C1 segment of cervical spinal cord (tissue), 14 donors: ENCODE measurements at places on chromosomes 7 and 10.

GRCh38 chr10:72277996-72278667 is 4.4 kb downstream of the DDIT4 start:
- DNase-seq = no peak

DNA sequence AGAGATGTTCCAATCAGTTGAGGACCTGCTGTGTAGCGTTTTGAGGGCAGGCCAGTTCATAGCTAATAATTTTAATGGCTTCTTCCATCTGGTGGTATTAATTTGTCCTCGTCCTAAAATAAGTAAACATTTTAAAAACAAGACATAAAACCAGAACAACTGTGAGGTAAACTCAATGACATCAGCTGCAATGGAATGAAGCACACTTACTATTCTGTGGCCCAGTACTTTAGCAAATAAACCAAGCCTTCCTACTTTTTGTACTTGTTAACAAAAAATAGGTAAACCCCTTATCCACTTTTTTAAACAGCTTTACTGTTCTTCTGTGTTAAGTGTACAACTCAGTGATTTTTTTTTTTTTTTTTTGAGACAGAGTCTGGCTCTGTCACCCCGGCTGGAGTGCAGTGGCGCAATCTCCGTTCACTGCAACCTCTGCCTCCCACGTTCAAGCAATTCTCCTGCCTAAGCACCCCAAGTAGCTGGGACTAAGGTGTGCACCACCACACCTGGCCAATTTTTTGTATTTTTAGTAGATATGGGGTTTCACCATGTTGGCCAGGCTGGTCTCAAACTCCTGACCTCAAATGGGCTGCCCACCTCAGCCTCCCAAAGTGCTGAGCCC is 28.9 kb upstream of the FZD1 start:
- DNase-seq = no peak

DNA sequence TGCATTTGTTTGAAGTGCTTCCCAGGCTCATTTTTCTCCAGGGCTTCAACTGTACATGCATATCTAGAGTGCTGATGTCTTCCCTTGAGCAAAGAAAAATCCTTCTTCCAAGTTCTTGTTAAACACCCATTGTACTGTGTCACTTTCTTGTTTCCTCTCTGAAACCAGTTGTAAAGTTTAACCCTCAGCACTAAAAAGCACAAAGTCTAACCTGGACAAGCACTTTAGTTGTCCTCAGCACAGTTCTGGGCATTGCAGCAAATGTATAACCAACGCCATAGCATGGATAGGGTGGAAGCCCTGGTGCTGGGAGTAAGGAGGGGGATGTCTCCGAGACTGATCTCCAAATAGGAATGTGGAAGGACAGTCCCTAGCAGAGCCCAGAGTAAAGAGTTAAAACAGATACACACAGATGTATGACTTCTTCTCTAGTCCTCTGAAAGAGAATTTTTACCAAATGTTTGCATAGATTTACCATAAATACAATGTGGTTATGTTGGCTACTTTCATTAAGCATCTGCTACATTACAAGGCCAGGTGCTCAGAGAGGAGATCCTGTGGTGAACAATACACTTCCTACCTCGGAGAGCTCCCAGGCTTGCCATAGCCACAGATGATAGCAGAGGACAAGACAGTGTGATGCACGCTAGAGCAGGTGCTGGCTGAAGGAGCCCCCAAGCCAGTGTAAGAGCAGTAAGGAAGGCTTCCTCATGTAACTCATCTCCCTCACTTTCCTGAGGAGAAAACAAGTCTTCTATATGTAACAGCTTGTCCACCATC is 57.0 kb downstream of the DNAJC12 start:
- DNase-seq = no peak

DNA sequence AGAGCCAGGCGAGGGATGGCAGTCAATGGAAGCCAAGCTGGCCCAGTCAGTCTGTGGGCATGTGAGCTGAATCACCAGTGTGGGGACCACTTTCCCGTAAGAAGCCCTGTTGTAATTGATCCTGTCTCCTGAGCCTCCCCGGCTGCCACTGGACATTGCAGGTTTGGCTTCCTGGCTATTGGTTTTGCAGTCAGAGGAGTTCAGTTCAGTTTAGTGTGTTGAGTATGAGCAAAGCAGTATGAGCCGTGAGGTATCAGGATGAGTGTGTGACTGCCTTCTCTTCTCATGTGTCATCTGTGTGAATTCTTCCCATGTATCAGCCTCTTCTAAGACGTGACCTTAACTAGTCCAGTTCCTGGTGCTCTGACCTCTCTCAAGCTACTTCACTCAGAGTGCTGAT is 227.4 kb downstream of the PRKG1 start:
- no peak for DNase-seq

DNA sequence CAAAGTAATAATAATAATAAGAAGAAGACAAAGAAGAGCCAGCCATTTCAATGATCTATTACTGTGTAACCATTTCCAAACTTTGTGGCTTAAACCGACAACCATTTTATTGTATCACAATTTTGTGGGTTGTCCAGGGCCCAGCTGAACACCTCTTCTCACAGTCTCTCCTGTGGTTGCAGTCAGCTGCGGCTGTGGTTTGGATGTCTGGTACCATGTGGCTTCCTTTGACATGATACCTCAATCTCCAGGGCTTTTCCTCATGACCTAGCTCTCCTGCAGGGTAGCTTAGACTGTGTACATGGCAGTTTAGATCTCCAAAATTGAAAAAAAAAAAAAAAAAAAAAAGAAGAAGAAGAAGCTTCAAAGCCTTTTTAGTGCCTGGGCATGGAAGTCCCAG is 72.6 kb upstream of the NFKB2 start:
- no peak for DNase-seq

DNA sequence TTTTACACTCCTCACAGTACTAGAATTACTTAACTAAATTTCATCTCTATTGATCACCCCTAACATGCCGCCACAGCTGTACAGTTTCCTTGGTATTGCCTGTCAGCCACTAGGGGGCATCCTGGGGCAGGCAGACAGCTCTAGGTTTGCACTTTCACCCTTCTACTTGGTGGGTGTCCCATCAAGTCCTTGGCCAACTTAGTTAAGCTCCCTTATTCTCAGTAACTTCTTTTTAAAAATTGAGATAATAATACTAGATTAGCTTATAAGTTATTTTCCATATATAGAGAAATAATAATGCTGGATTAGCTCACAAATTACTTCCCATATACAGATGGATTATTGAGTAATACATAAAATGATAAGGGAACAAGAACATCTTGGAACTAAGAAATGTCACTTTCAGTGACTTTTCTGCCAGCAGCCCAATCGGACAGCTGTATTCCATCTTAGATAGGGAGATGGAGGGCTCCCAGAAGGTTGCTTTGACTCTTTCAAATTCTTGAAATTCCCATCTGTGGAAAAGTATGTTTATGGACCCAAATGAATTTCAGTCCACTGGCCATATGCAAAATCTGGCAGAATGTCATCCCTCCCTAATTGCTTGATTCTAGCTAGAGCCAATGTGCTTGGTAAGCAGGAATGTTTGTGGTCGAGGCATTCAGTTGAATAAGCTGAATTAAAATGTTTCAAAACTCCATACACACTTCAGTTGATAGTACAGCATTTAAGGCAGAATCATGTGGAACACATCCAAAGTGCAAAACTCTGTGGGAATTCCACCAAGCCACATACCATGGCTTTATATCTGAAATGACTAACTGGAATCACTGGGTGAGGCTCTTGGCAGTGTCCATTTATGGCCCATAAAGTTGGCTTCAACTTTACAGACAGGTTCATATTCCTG is 309.7 kb downstream of the CSTF2T start:
- no peak for DNase-seq

DNA sequence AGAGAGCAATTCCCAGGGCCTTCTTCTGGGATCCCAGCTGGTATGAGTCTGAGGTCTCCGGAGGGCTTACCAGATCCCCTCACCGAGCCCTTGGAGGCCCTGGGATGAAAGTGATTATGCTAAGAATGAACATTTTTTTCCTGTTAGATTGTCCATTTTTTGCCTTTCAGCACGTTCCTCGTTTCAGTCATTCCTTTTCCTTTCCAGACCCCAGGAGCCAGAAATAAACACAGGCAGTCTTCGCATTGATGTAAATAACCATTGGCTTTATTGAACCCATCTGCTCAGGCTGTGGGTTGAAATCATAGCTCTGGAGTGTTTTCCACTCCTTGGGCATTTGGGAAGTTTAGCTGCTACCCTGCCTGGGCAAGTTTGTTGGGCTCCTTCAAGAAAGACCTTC is 320.9 kb upstream of the AUTS2 start:
- DNase-seq = no peak

DNA sequence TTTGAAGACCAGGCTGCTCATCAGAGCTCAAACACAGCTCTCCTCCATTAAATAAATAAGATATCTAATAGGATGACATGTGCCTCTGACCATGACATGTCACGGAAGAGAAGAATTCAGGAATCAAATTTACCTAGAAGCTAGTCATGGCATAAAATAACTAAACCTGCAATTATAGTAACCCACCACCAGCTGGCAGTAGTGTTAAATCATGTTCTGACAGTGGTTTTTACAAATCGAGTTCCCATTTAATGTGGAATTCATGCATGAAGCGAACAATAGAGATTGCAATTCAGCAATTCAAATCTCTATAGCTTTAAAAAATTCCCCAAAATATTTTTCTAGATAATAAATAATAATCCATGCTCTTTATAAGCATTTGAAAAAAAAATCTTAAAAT is 74.6 kb upstream of the IKZF1 start:
- DNase-seq = no peak

- DNase-seq = no peak
Measured at GRCh38 chr7:55508221-55509011, 63.9 kb downstream of the VOPP1 start.

DNA sequence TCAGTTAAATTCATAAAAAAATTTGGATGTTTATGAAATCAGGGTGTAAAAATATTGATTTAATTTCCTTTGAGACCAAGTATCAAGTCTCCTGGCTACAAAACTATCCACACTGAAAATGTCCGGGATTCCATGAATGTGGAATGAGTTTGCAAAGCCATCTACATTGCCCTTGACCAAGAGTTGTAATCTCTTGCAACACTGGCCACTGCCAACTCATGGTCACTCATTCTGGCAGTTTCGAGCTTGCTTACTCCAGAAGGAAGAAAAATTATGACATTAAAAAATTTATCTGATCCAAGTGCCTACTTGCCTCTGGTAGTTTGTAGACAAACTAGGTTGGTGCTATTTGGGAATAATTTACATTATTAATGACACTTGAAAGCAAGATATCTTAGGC is 84.2 kb downstream of the NPY start:
- no peak for DNase-seq

GRCh38 chr7:43537765-43538403 is 45.0 kb upstream of the STK17A start:
- no peak for DNase-seq

- no peak for DNase-seq
Measured at GRCh38 chr7:94355454-94355853, 39.2 kb upstream of the COL1A2 start.

DNA sequence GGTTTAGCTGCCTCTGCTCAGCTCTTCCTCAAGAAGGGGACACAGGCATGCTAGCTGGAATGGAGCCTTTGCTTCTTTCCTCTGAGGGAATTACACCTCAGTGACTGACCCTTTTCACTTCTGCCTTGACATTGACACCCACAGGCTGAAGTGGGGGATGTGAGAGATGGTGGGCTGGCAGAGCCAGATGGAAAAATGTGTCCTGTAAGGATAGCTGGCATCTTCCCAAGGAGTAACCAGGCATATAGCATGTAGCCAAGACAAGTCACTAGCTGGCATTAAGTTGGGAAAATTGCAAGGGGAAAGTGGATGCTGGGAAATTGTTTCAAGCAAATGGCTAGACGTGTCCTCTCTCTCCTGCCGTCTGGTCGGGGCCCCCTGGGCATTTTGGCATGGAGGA is 19.9 kb downstream of the STMP1 start:
- DNase-seq = no peak

GRCh38 chr10:25209618-25210017 is 34.8 kb downstream of the GPR158 start:
- no peak for DNase-seq

- DNase-seq = peak; percentile 43
Measured at GRCh38 chr7:85186521-85187241, at the start of gene SEMA3D. Gene SEMA3D, minus strand, starts transcription at chr7:85187056. Its CDS starts 65,165 bp downstream, at chr7:85121891.

DNA sequence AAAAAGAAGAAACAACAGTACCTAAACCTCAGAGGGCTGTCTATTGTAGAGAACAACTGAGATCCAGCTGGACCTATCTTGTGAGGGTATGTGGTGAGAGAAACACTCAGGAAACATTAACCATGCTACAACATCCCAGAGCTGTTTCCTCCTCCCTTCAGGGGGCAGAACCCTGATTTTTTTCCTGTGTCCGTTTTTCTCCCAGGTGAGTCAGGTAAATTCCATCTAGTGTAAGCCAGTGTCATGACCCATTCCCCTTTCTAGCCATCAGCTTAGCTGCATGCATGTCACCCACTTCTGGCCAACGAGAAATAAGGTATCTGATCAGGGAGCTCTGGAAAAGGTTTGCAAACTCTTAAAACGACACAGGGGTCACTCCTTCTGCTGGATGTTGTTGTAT is 103.8 kb downstream of the DNMBP start:
- no peak for DNase-seq

GRCh38 chr7:31192986-31193385 is 140.9 kb downstream of the ADCYAP1R1 start:
- peak; percentile 24 for DNase-seq
